Fibroblast of upper back skin (primary cell): ENCODE measurements at places on chromosomes 1 and 21.

GRCh38 chr1:56512724-56513494, 66.5 kb downstream of the PLPP3 start:
- DNase-seq, result no peak

DNA sequence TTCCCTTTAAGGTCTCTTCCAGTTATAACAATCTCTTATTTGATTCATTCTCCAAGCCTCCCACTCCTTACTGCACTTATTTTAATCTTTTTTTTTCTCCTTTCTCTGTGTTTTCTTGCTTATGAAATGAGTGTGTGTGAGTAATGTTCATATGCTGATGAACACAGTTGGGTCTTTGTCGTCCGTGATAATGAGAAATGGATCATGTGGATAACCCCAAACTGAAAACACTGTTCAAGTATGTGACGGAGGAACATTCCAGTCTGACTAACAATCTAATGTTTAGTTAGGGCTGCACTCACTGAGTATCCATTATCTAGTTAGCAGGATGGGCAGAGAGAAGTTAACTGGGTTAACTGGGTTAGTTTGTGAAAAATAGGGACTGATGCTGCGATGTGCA, 253.1 kb upstream of the DUSP10 start:
- DNase-seq, result peak; percentile 70

GRCh38 chr1:202282025-202282371, 59.7 kb downstream of the UBE2T start:
- no peak for DNase-seq

DNA sequence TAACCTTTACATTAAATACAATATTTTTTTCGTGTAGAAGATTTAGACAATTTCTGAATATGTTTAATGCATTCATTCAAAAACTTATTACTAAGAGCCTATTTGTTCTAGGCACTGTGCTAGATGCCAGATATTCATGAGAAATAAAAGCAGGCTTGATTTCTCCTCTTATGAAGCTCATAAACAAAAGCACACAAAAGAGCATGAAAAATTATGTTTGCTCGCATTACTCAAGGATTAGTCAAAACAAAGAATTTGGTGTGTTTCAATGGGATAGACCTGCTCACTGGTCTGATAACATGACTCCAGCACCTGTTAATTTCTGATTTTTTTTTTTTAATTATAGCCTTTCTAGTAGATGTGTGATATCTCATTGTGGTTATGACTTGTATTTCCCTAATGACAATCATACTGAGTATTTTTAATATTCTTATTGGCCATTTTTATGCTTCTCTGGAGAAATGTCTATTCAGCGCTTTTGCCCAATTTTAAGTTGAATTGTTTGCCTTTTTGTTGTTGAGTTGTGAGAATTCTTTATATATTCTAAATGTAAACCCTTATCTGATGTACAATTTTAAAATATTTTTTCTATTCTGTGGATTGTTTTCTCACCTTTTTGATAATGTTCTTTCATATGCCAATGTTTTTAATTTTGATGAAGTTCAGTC, 382.3 kb upstream of the ADGRL4 start:
- no peak for DNase-seq

GRCh38 chr1:221076391-221076811, 197.2 kb downstream of the HLX start:
- peak; percentile 65 for DNase-seq

DNA sequence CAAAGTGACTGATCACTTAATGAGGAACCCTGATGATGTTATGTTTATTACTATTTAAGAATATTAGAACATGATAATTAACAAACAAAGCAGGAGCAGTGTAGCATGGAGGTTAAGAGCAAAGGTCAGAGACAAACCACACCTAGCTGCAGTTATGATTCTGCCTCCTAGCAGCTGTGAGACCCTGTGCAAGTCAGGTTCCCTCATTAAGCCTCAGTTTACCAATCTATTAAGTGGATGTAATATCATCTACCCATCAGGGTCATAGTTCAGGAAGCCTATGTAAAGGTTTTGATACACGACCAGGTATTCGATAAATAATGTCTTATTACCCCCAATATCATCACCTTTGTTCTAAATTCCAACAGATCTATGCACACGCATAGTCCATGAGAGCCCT, 32.0 kb downstream of the DUSP10 start:
- DNase-seq, result no peak

GRCh38 chr1:224799083-224799482, 130.4 kb upstream of the DNAH14 start:
- DNase-seq, result no peak

GRCh38 chr1:50531601-50532000, 108.4 kb upstream of the DMRTA2 start:
- DNase-seq, result peak; percentile 10

DNA sequence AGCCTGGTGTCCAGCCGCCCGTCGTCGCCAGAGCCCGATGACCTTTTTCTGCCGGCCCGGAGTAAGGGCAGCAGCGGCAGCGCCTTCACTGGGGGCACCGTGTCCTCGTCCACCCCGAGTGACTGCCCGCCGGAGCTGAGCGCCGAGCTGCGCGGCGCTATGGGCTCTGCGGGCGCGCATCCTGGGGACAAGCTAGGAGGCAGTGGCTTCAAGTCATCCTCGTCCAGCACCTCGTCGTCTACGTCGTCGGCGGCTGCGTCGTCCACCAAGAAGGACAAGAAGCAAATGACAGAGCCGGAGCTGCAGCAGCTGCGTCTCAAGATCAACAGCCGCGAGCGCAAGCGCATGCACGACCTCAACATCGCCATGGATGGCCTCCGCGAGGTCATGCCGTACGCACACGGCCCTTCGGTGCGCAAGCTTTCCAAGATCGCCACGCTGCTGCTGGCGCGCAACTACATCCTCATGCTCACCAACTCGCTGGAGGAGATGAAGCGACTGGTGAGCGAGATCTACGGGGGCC, 1.2 kb downstream of the OLIG2 start:
- DNase-seq, result no peak

GRCh38 chr1:24389231-24389678, 24.3 kb downstream of the STPG1 start:
- DNase-seq, result no peak

DNA sequence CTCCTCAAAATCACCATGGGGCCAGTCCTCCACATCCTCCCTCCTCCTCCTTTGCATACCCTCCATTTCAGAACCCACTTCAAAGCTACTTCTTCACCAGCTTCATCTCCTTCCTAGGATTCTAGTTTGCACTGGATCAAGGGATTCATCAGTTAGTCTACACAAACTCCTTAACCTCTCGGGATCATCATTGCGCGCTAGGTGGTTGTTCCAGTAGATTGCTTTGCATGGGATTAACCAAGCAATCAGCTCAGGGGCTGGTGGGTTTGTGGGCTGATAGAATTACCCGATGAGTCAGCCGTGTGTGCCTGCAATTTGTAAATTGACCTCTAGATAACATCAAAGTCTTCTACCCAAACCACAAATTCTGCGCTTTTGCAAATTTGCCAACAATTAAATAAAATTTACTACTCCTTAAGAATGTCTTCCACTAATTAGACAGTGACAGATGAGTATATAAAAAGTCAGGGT, 7.7 kb downstream of the KANK4 start:
- no peak for DNase-seq

- no peak for DNase-seq
These were observed 6.8 kb downstream of the GNL2 start for GRCh38 chr1:37588939-37589338.

DNA sequence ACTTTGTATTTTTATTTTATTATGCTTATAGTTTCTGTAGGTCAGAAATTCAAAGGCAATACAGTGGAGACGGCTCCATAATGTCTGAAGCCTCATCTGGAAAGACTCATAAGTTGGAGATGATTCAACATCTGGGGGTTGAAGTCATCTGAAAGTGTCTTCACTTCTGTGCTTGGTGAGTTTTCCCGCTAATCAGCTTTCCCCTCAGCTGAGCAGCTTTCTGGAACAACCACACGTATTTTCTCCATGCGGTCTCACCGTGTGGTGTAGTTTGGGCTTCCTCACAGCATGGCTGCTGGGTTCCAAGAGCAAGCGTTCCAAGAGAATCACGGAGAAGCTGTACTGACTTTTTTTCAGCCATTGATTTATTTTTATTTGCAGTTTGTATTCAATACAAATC, 7.6 kb upstream of the DDI2 start:
- no peak for DNase-seq
